ENCODE measurements at places on chromosomes 2 and 18. TPM values are rescaled to one million over a fixed set of nuclear protein-coding genes. Genes with fewer than 3 reads are reported as not detected.

DNA sequence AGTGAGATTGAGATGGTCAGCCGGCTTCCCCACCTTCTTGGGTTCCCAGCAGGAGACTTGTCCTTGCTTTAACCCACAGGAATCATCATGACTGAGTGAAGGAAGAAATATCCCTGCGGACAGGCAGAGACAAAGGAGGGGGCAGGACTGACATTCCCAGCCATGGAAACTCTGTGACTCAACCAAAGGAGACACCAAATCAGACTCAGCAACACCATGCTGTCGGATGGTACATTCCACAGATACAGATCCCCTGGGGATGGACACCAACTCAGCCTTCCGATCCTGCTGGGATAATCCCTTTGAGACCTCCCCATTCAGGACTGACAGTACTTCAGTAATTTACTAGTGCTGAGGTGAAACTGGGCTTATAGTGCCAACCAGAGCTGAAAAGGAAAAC is 518.3 kb downstream of the XIRP2 start:
- no peak for DNase-seq
- H3K27me3 ChIP-seq: no peaks in the 10 kb centered on the region
- H3K27ac ChIP-seq: no peak overlapping the region
- no peaks in the 10 kb centered on the region for H3K4me1 ChIP-seq
- H3K36me3 ChIP-seq: no peaks in the 10 kb centered on the region

DNA sequence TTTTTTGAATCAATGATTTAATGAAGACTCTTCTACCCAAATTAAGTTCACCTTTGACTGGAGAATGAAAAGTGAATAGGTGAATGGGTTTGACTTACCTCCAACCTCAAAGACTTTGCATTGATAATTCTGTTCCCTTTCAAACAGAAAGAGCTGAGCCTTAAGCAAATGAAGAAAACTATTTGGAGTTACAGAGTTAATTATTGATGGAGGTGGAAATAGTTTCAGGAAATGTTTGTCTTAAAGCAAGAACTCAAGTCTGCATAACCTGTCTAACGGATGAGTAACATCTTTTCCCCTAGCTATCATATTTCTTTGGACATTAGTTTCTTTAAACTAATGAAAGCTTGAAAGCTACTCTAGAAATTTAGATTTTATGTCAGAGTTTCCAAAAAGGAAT is 166.5 kb downstream of the CERS6 start:
- no peaks in the 10 kb centered on the region for H3K4me1 ChIP-seq
- no peak overlapping the region for H3K27ac ChIP-seq
- H3K27me3 ChIP-seq: no peaks in the 10 kb centered on the region
- H3K4me3 ChIP-seq: no peak overlapping the region
- no peaks in the 10 kb centered on the region for H3K36me3 ChIP-seq

LRRC30 gene
- total RNA-seq: not detected

PLGLB1 gene
- total RNA-seq: 2.7 TPM
